Activated CD4-positive, alpha-beta T cell treated with anti-CD3 and anti-CD28 coated beads, Interleukin-2, Interleukin-4, amounts not matched to agents 100 ng/mL and 50 ng/mL, durations not matched to agents 16 hours and 8 hours (primary cell): ENCODE measurements at places on chromosomes 2 and 18.

DNA sequence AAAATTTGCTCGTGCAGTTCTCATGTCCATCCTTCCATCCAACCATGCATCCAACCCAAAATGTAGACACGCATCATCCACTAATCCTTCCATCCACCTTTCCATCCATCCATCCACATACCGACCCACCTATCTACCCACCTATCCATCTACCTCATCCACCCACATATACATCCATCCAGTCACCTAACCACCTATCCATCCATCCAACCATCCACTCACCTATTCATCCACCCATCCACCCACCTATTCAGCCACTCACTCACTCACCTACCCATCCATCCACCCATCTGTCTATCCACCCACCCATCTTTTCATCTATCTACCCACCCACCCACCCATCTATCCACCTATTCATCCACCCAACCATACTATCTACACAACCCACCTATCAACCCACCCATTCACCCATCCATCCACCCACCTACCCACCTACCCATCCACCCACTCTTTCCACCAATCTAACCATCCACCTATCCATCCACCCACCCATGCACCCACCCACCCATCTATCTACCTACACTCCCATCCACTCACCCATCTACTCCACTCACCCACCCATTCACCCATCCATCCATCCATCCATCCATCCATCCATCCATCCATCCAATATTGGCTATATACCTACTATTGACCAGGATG lies 94.3 kb downstream of the VAPA start:
- no peak for DNase-seq

DNA sequence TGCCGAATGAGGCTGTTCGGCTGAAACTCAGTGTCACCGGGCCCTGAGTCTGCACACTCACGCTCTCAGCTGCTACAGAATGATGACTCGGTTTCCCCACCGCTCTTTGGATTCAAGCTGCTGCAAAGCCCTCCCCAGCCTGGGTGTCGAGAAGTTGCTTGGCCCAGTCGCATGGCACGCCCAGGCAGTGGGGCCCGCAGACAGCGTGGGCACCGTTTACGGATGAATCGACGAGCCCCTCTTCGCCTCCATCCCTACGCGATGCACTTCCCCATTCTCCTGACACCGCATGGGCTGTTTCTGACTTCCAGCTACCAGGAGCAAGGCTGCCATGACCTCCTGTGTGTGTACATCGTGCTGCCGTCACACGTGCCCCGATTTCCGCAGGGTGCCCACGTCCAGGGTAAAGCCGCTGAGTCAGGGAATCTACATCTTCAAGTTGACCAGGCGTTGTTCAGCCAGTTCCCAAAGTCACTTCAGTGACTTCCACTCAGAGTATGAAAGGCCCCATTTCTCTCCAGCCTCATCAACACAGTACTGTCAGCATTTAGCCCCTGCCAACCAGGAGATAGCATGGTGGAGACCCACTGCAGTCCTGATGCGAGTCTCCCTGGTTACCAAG lies 60.3 kb upstream of the GPC1 start:
- DNase-seq, result no peak

DNA sequence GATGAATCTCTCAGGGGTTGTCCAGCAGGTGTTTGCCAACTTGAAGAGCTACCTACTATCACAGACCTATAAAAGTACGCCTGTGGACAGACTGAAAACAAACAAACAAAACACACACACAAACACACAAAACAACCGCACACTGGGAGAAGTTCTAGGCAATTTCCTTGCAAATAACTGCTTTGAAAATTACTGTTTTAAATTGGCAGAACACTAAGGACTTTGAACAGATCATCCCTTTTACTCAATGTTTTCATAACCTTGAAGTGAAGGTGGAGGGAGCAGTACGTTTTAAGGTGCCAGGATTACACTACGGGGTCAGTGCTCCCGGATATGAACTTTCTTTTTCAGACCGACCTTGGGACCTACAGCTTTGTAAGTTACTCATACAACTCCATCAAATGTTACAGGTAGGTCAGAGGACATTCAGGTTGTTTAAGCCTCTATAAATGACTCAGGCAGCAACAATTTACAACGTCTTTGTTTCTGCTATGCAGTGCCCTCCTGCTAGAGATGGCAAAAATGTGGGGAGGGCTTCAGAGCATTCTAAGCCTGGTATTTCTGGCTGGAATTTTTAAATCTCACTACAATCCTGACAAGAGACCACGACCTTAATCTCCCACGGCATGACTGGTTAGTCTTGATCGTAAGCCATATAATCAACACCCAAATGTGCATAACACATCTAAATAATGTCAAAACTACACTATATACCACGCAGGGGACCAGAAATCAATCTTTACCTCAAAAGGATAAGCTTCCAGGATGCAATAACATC lies 1.4 kb upstream of the SLC20A1 start:
- DNase-seq, result no peak

GRCh38 chr18:2826581-2826980 lies 20.2 kb upstream of the EMILIN2 start:
- DNase-seq, result no peak

GRCh38 chr2:109080109-109080508 lies 48.9 kb upstream of the SH3RF3 start:
- no peak for DNase-seq

DNA sequence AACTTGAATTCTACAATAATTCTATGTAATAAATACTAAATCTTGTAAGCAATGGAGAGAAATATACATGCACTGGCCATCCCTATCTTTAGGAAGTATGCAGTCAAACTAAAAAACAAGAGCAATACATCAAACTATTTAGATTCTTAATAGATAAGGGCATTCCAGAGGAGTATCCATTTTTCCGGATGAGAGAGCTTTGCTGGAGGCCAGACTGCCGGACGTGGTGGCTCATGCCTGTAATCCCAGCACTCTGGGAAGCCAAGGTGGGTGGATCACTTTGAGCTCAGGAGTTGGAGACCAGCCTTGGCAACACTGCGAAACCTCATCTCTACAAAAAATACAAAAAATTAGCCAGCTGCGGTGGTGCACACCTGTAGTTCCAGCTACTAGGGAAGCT lies 60.8 kb downstream of the KIF5C start:
- no peak for DNase-seq

GRCh38 chr2:186205254-186205911 lies 280.7 kb upstream of the ZC3H15 start:
- no peak for DNase-seq

DNA sequence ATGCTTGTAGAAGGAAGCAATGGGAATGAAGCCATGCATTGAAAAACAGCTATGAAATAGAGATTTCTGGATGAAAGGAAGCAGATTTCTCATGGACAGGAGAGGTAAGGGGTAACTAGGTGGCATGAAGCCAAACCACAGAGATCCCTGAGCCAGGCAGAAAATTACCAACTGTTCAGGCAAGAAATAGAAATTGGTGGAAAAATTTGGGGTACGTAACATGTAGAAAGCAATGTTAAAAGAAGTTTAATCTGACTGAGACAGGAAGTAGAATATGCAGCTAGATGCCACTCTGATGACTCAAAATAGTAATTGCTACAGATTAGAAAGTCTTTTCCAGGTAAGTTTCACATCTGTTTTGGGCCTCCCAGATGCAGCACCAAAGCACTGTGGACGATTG lies 928.5 kb upstream of the CELF4 start:
- DNase-seq, result peak; percentile 41

DNA sequence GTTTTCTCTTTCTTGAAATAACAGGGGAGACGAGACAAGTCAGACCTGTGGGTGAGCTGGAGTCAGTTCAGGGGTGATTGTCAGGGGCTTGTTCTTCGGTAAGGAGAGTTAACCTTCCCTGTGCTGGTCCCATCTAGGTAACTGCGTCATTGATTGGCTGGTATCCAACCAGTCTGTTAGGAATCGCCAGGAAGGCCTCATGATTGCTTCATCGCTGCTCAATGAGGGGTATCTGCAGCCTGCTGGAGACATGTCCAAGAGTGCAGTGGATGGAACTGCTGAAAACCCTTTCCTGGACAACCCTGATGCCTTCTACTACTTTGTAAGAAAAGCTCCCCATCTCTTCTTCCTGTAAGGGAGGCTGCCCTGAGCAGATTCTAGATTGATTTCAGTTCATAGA lies 21.3 kb downstream of the PLEK start:
- no peak for DNase-seq

- no peak for DNase-seq
Measured at GRCh38 chr2:235230821-235231601, 262.8 kb upstream of the AGAP1 start.

- peak; percentile 55 for DNase-seq
Measured at GRCh38 chr2:46179037-46179621, 118.1 kb upstream of the EPAS1 start.

DNA sequence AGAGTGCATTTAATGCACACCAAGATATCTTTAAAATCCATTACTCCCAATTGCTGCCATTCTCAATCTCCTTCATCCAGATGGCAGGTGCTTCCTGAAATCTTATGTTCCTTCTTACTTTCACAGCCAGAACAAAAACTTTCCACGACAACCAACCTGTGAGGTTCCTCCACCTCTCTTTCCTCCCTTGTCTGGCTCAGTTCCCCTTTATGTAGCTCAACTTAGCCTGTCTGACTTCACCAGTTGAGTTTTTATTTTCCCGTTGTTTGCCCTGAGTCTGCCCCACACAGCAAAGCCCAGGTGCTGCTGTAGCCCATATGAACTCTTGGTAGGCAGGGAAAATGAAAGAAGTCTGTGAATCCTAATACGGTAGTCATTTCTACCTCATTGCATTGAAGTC lies 112.5 kb downstream of the MREG start:
- DNase-seq, result no peak

DNA sequence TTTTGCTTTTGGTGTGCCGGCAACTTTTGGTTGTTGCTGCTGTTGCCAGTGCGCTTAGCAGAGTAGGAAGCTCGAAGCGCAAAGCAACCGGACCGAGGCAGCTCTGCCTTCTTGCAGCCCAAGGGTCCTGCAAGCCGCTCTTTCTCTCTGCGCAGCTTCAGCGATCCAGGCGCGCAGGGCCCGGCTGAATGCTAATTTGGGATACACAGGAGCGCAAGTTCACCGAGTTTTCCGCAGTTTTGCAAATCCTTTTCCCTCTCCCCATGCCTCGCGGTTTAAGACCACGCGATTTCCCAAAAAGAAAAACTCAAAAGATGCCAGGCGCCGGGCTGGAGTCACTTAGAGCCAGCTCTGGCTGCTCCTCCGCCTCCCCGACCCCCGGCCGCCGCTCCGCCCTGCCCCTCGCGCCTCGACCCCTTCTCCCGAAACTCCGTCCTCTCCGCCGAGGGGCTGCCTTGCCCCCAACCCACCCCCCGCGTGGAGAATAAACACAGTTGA lies 13.5 kb upstream of the SIX3 start:
- no peak for DNase-seq

- DNase-seq, result no peak
Measured at GRCh38 chr2:128363934-128364361, 45.3 kb upstream of the HS6ST1 start.

DNA sequence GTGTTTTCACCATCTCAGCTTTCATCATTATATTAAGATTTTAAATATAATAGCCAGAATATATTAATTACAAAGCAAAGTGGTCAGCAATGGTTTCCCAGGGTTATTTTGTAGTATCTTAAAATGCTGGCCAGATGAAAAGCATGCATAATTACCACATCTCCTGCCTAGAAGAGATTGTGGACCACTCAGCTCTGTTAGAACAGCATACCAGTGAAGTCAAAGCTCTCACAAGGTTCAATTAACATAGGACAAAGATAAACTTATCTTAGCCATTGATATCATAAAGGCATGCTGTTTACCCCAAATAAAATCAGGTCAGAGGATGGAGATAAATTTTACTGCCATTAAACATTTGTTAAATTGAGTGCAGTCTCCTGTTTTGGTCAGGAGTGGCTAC lies 19.3 kb upstream of the PDE1A start:
- DNase-seq, result no peak

- DNase-seq, result no peak
Measured at GRCh38 chr2:127045792-127046501, 61.0 kb downstream of the BIN1 start.

DNA sequence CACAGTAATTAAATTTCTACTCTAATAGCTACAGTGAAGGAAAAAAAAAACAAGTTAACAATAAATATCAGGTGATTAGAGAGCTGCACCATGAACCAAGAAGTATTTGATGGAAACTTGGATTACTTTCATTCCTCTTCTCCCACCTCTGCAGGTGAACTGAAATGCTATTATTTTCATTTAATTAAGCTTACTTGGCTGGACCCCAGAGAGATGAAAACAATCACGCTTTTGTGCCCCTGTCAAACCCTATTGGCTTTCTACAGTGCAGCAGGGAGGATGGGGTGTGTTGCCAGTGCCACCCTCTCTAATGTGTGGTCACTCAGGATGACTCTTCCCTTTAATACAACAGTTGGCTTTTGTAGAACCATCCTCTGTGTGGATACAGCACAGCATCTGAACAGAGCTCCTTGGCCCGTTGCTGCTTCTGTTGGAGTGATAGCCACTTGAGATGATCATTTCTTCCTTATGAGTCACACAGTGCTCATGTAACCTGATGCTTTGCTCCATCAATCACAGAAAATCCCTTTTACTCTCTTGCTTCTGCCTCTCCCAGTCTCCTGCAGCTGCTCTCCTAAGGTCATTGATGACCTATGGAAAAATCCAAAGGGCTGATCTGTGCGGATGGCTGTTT lies 5.5 kb upstream of the ARL4C start:
- no peak for DNase-seq

DNA sequence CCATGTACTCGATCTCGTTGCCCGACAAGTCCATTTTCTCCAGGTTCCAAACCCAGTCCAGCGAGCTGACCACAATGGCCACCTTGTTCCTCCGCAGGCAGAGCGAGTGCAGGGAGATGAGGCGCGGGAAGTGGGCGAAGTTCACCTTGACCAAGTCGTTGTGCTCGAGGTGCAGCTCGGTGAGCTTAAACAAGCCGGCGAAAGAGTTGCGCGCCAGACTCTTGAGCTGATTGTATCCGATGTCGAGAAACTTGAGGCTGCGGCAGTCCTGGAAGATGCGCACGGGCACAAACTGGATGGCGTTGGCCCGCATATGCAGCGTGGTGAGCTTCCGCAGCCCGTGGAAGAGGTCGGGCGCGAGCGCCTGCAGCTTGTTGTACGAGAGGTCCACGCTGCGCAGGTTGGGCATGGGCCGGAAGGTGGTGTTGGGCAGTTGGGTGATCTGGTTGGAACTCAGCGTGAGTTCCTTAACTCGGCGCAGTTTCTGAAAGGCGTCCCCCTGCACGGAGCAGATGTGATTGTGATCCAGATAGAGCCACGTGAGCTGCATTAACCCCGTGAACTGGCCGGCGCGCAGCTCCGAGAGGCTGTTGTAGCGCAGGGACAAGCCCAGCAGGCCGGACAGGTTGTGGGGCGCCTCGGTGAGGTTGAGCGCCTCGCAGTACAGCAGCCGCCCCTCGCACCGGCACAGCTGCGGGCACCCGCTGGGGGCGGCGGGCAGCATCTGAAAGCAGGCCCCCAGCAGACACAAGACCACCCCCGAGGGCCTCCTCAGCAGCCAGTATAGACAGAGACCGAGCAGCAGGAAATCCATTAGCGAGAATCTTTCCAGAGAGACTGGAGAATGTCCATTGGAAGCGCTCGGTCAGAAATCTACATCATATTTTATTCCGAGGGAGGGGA lies 1.3 kb downstream of the LRRTM1 start:
- DNase-seq, result no peak
